NCI-H460 (cell line): ENCODE measurements at places on chromosomes 6 and 20. TPM values are rescaled to one million over a fixed set of nuclear protein-coding genes. Genes with fewer than 3 reads are reported as not detected.

DNA sequence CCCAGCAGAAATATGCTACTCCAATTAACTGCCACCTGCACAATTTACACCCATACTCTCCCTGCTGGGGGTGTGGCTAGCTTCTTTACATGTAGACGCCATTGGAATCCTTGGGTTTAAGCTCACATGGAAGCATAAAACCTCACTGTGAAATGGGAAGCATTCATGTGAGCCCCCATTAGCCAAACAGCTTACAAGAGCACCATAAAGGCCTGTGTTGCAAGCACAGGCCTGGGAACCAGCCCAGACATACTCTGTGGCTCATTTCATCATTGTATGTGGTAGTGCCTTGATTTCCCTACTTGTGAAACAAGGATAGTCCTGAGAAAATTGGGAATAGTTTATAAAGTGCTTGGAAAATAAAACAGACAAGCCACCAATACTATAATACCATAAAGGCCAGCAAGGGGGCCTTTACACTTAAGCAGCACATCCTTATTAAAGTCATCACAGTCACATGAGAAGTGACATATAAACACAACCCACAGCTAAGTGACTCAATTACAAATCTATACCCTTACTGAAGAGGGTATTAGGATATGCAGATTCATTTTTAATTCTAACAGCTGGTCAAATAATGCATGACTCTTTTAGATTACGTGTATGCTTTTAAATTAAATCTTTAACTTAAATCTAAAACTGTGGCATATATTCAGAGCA lies 6.8 kb downstream of the ADNP start:
- no peak for DNase-seq

IL17F gene
- total RNA-seq: not detected in 2 replicates

GRCh38 chr6:21227486-21227885 lies 366.1 kb upstream of the SOX4 start:
- no peak for DNase-seq

RBPJL gene
- total RNA-seq: not detected in 2 replicates

GRCh38 chr6:2919401-2919800 lies 16.3 kb upstream of the SERPINB9 start:
- DNase-seq: no peak
